ENCODE measurements at places on chromosomes 11 and 22.

DNA sequence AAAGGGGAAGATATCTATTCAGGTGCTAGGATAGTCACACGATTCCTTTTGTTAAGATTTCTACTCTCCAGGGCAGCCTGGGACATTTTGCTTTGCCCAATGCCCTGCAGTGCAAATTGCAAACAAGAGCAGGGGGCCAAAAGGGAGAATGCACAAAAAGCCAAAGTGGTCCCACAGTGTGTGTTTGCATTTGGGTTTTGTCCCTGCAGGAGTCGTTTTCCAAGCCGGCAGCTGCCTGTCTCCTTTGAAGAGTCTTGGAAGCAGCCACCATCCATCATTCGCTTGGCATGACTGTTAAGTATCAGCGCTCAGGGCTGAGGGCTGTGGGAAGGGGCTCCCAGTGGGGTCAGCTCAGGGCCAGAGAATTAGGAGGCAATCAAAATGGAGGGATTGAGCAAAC lies 184.7 kb downstream of the MIAT start:
- DNase-seq: no peak

GRCh38 chr11:125873881-125874555 lies 13.4 kb upstream of the HYLS1 start:
- no peak for DNase-seq

GRCh38 chr11:11069841-11070835 lies 212.3 kb upstream of the ZBED5 start:
- DNase-seq: no peak

GRCh38 chr11:57490456-57491248 lies 24.9 kb downstream of the SLC43A1 start:
- DNase-seq: no peak

- DNase-seq: no peak
Measured at GRCh38 chr11:38680746-38681145, 2082.7 kb upstream of the RAG2 start.

DNA sequence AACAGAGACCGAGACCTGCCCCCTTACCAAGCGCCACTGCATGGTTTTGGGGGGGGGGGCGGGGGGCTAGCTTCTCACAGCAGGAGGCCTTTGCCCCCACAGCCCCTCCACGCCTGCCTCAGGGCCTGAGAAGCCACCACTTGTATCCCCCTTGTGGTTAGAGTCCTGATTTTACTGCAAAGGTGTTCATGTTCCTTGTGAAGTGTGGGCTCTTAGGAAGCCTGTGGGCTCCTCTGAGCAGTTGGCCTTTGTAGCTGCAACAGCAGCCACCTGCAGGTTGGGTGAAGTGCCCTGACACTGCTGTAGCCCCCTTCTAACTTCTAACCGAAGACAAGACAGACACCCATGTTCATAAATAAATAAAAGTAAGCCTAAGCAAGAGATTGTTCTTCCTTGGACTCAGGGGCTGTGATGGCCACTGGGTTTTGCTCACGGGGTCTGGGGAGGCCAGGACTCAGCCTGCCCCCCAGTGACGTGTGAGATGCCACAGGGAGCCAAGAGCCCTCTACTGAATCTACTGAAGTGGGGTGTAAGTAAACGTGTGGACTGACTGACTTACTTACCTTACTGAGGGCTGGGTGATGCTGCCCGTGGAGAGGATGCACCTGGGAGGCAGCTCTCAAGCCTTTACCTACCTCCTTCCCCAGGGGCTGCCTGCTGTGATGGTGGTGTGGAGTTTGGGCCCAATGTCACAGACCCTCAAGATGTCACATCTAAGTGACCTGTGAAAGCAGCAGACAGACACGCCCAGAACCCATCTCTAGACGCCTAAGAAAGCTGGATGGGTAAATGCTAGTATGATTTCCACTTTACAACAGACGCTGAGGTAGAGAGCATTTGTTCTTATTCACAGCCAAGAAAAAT lies 25.8 kb downstream of the USP35 start:
- DNase-seq: no peak

GRCh38 chr11:109819410-109819809 lies 273.8 kb upstream of the ZC3H12C start:
- DNase-seq: no peak

DNA sequence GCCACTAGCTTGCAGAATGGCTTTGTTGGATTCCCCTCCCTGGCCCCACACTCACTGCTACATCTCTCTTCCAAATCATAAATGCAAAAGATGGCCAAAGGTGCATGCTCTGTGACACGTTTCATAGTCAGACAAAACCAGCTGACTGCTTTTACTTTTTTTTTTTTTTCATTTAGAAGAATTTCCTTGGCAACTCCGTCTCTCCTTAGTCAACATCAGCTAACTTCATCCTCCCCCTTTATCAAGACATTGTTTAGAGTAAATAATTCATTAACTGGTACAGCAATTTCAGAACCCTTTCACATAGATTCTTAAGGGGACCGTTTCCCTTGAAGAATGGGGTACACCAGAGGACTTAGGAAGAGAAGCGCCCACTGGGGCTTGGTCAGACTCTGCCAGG lies 16.0 kb downstream of the KCNQ1OT1 start:
- DNase-seq: no peak

GRCh38 chr22:44795701-44796630 lies 43.6 kb downstream of the ARHGAP8 start:
- no peak for DNase-seq

- DNase-seq: no peak
Measured at GRCh38 chr22:35102663-35103062, 36.7 kb downstream of the ISX start.

DNA sequence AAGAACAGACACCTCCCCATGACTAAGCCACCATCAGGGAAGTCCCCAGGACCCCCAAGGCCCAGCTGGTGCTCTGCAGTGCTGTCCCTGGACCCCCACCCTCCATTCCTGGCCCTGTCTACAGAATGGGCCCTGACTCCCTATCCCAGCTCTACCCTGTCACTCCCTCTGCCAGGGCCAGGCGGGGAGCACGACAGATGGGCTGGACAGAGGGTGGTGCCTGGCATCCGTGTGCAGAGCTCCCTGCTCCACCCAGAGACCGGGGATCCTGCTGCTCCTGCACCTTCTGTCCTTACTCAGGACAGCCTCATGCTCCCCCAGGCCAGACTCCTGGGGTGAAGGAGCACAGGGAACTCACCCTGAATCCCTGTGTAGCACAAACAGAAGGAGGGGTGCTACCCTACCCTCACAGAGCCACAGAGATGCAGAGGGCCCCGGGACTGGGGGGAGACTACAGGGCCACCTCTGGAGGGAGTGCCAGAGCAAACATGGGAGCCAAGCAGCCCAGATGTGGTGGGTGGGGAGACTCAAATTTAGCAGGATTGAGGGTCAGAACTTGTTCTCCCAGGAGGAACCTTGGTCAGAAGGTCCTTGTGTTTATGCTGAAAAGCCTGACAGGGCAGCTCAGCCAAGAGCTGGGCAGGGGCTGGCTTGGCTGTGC lies 2.0 kb downstream of the ARVCF start:
- DNase-seq: no peak

DNA sequence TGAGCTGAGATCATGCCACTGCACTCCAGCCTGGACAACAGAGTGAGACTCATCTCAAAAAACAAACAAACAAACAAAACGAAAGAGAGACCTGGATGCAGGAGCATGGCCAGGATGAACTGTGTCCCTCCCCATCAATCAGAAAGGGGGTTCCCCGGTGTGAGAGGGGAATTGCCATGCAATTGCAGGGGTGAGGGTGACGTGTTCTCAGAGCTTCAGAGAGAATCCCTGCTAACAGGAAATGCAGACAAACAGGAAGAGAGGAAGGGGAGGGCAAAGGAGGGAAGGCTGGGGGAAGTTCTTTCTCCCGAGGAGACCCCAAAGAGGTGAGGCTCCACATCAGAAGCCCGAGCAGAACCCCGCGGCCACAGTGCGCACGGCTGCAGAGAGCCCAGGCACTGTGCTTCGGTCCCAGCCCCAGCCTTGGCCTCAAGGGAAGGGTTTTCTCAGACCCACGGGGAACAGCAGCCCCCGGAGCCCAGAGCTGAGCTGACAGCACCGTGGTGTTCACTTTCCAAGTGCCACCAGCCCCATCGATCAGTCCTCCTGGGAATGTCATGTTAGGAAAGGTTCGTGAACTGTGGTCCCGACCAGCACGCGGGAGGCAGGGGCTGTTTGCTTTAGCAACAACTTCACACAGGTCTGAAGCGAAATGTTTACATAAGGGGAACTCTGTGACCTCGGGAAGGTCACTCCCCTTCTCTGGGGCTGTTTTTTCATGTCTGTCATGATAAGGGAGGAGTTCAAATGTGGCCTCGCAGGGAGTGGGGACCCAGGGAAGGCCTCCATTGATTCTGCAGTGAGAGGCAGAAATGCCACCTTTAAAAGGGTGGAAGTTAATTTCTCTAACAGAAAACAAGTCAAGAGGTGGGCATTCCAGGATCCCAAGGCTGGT lies 108.0 kb upstream of the ANO1 start:
- no peak for DNase-seq

DNA sequence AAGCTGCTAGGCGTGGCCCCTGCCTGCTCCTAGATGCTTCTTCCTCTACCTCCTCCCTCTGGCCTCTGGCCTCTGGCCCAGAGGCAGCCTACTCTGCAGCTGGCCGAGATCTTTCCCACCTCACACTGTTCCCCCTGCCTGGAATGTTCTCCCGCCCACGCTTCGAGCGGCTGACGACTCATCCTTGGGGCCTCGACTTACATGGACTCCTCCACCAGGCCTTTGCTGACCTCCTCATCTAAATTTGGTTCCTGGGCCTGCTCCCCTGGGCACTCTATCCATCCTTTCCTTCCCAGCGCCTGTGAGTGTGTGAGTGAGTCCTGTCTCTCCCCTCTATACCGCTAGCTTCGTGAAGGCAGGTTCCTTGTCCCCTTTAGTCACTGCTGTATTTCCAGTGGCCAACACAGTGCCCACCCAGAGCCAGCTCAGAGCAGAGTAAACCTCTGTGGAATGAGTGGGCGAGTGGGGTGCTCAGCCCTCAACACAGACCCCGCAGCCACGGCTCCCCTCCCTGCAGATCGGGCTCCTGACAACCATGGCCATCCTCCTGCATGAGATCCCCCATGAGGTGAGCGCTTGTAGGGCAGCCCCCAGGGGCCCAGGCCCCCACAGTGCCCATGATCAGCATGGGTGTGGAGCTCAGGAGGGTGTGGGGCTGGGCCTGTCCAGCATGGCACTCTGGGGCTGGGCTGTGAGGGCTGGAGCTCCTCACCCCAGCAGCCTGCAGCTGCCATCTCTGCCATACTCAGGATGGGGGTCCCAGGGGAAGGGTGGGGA lies 5.7 kb downstream of the SLC39A13 start:
- DNase-seq: no peak

DNA sequence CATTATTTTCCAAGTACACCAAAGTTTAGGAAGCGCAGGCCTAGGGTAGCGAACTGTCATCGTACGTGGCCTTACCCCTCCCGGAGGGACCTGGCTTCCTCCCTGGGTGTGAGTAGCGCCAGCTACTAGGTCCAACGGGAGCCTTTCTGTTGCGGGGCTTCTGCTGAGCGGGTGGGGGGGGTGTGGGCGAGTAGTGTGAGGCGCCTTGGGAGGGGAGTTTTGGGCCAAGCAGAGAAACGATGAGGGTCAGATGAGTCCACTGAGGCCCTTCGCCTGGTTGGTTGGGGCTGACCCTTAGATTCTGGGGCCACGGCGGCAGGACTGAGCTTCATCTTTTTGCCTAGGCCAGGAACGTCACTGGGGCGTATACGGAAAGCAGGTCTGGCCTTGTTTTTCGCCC lies 868 bp downstream of the TEF start:
- no peak for DNase-seq

DNA sequence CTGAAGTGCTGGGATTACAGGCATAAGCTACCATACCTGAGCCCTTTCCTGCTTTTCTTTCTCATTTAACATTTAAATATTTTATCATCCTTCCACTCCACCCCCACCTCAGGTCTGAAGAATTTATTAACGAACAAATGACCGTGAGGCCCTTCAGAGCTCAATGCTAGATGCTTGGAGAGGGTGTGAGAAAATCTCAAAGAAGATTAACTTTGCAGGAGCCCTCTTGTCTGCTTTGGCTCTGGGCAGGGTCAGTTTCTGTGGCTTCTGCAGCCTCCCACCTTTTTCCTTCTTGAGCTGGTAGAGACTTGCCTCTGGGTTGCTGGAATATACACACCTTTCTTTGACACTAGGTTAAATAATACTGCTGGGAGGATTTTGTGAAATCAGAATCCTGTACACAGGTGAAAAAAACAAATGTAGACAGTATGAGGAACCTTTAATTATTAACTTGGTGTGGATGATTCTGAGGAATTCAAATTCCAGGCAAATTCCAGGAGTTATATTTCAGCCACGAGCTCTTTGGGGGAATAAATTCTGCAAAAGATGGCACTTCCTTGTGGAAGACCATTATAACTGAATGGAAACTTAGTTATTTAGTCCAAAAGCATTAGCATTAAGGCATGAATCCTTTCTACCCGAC lies 3.4 kb upstream of the ZBTB44 start:
- DNase-seq: no peak

GRCh38 chr22:20652130-20652529 lies 121.8 kb upstream of the SERPIND1 start:
- DNase-seq: no peak

DNA sequence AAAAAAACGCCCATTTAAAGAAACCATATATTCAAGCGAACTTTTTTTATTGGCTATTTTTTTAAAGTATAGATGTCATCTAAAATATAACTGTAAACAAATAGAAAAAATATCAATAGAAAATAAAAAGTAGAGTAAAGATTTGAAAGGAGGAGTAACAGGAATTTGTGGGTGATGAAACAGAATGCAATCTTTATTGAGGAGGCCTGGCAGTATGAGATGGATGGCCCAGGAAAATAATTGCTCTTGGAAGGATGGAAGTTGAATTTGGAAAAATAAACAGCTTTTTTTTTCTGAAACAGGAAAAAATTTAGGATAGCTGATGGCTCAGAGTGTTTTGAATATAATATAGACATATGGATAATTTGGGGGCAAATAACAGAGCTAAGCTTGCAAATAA lies 219.0 kb downstream of the CASP12 start:
- DNase-seq: no peak

GRCh38 chr11:132898021-132898420 lies 634.3 kb downstream of the OPCML start:
- DNase-seq: no peak

DNA sequence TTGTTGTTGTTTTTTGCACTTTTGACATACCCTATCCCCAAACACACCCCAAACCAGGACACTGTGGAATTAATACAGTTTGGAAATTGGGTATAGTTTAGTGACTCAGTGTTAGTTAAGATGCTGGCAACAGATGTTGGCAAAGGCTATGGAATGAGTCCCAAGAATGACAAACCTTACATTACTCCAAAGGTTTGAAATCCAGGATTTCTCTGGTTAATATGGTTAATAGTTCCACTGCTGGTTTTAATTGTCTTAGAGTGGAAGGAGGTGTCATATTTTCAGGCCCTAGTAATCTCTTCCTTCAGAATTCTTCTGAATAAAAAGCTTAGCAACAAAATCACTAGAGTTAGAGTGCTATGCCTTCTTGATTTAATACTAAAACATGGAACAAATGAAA lies 775 bp downstream of the LPXN start:
- DNase-seq: no peak

GRCh38 chr11:8090756-8091155 lies 9.7 kb downstream of the TUB start:
- DNase-seq: no peak

DNA sequence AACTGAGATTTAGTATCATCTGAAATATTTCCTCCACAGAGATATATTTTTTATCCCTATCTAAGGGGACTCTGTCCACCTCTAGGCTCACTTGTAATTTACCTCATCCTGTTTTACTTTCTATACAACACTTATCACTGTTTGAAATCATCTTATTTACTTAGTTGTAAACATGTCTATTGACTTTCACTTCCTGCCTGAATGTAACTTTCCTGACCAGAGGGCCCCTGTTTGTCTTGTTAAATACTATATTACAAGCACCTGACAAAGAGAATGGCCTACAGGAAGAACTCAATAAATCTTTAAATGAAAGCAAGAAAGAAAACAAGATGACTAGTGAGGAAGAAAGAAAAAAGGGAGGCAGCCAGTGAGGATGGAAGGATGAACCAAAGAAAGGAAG lies 1727.5 kb downstream of the LRRC4C start:
- DNase-seq: no peak

Data from NCI-H187 (cell line).